ENCODE measurements at places on chromosomes 7 and 10.

DNA sequence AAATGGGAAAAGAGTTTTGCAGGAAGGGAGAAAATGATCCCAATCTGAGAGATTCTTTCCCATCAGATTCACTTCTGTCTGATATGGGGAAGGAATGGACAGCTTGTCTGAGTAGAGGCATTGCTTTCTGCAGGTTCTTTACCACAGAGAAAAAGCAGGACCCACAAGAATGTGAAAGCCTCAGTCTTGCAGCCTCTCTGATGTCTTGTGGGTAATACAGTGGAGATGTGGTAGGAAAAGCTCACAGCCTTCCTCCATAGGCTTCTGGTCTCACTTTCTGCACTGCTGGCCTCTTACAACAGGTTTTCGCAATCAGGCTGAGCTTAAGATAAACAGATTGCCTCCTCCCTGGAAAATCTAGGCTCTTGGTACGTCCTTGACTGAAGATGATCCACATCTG lies 551 bp downstream of the IFIT1 start:
- no peak for DNase-seq

DNA sequence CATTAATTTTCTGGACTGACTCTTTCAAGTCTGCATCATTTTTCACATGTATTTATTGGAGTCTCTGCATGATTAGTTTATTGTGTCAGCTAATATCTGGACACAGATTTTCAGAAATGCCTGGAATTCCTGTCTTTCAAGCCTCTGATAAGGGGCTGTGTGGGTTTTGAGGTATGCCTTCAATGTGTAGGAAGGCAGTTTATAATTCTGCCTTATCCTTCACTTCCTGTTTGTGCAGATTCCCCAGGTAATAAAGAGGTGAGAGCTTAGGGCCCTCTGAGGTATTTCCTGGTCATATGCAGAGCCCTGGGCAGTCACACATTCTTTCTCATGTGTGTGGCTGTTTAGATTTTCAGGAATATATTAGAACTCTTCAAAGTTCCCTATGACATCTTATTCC lies 79.4 kb upstream of the PRKCQ start:
- DNase-seq: no peak

DNA sequence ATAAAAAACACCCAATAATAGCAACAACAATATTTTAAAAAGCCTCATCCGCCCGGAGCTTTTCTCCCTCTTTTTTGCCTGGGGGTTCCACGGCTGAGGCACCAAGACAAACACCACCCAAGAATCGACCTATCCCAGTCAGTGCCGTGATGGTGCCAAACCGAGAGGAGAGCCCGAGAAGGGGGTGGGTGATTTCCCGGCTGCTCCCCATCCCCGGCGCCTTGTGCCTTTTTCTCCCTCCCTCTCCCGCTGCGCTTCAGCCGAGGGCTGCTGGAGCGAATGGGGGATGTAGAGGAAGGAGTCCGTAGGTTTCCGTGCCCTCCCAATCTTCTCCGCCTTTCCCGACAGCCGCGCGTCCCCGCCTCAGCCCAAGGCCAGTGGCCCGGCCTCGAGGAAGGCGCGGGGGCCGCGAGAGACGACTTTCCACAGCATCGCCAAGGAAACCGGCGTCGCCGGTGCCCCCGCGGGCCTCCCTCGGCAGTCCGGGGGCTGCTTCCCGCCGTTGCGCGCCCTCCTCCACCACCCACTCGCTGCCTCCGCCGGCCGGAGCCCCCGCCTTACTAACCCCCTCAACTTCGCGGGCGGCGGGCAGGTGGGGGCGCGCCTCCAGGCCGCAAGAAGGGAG lies 1.3 kb downstream of the EGR2 start:
- DNase-seq: peak; percentile 44

- DNase-seq: no peak
Measured at GRCh38 chr10:84164442-84164841, 9.2 kb upstream of the GPR15LG start.

DNA sequence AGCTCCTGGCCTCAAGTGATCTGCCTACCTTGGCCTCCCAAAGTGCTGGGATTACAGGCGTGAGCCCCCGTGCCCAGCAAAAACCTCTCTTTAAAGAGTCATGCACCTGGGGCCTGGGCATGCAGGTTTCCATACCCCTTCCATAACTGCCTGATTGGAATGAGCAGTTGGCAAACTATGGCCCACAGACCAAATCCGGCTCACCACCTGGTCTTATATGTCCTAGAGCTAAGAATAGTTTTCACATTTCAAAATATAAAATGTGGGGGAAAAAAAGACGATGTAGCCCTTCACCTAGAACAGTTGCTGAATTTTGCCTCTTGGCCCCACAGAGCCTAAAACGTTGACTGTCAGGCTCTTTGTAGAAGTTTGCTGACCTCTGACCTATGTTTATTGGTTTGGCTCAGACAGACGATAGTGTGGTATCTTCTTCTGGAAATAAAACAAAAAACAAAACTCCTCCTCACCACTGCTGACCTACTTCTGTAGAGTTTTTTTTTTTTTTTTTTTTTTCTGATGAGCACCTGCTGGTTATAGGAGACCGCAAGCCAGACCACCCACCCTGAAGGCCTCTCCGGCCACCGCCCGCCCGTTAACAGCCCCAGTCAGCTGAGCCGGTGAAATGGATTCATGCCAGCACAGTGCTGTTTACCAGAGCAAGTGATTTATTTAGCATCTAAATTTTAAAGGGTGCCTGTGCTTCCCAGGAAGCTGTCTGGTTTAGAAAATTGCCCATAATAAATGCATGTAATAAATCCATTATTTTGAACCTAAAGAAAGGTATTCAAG lies 33.5 kb upstream of the SFRP5 start:
- DNase-seq: no peak

DNA sequence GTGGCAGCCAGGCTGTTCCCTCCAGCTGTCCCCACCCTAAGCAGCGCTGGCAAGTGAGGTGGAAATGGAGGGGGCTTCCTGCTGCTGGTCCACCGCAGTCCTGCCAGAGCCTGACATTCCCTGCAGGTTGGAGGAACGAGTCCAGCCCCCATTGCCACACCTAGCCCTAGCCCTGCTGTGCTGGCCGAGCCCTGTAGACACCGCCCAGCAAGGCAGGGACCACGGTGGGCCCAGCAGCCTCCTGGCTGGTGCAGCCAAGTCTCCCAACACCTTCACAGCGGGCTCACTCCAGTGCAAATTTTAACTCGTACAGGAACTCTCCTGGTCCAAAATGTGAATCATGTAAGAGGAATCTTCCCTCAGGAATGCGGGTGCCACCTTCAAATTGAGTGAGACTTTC lies 116.3 kb downstream of the PAXIP1 start:
- DNase-seq: no peak

DNA sequence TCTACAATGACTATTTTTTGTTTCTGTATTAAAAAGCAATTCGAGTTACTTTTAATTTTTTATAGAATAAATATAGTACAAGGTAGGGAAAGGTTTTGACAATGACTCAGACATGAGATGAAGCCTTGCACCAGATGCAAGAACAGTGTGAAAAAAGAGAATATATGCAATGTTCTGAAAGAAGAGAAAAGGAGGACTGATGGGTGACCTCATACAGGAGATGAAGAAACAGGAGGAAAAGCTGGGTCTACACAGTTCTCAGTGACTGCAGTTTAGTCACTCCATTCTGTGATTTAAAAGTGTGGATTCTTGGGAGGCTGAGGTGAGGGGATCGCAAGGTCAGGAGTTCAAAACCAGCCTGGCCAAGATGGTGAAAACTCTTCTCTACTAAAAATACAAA lies 38.3 kb upstream of the YAE1 start:
- DNase-seq: no peak

GRCh38 chr10:7159517-7159916 lies 251.3 kb downstream of the SFMBT2 start:
- no peak for DNase-seq

GRCh38 chr7:57202274-57202673 lies 70.0 kb upstream of the ZNF479 start:
- DNase-seq: no peak

DNA sequence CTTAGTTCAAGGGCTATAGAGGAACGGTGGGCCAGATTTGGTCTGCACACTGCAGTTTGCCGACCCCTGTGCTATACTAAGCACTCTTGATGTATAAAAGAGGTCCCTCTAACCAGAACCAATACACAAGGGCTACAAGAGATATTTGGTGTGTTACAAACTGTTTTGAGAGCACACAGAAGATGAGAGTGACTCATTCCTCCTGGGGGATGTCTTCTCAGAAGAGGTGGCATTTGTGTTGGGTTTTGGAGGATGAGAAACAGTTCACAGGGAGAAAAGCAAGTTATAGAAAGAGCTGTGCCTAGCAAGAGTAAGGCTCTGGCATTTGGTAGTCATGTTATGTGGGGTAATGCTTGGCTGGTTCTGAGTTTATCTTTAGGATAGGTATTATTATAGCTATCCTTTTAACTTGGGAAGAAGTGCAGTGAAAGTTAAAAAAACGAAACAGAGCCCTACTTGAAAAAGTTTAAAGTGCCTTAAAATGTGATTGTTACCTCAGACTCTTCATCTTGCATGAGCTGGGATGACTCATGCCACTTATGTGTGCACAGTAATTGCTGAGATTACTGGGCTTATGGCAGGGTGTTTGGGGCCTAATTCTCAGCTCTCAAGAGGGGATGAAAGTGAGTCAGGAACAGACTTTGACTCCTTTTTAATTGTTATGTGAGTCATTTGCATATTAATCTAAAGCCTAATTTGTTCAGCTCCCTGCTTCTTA lies 160.4 kb downstream of the KIF20B start:
- peak; percentile 11 for DNase-seq

- no peak for DNase-seq
Measured at GRCh38 chr7:107495516-107495915, 25.7 kb downstream of the GPR22 start.
